Fibroblast of pulmonary artery (primary cell): ENCODE measurements at places on chromosomes 7 and 10.

GRCh38 chr7:129401228-129401966 is 32.8 kb upstream of the STRIP2 start:
- DNase-seq = peak; percentile 4

DNA sequence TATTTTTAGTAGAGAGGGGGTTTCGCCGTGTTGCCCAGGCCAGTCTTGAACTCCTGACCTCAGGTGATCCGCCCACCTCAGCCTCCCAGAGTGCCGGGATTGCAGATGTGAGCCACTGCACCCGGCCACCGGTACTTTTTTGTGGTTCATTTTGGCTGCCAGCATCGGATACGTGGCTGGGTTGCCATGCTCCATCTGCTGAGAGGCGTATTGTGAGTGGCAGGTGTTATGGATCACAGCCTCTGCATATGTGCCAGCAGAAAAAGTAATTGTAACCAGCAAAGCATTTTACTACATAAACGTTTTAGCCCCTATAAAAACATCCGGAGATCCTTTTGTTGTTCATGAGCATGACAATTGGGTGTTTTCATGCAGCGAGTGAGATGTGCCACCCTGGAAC is 7.1 kb downstream of the FOXK1 start:
- DNase-seq = no peak

GRCh38 chr7:128708235-128708634 is 30.9 kb upstream of the CALU start:
- no peak for DNase-seq

GRCh38 chr7:69787736-69788431 is 189.6 kb downstream of the AUTS2 start:
- no peak for DNase-seq

- no peak for DNase-seq
These were observed 33.2 kb upstream of the MKRN1 start for GRCh38 chr7:140512317-140513000.

DNA sequence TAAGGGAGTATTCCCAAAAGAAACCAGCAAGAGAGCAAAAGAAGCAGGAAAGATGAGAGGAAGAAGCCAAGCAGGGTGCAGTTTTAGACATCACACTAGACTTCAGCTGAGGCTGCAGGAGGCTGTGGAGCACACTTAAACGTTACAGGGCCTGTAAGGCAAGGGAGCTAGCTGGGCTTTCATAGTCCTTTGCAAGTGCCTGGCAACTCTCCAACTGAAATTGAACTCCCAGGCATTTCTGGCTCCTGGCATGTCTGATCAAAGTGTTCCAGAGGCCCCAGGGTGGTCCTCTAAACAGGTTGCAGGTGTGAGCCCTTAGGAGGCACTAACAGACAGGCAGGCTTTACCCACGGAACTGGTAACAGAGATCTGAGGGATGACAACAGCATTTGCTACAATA is 750.2 kb downstream of the XPNPEP1 start:
- DNase-seq = no peak

GRCh38 chr7:43888993-43889945 is 17.1 kb downstream of the URGCP start:
- DNase-seq = peak; percentile 37

- peak; percentile 2 for DNase-seq
These were observed 1157.6 kb upstream of the CELF2 start for GRCh38 chr10:9860045-9860444.

GRCh38 chr10:105075031-105075430 is 433.9 kb downstream of the SORCS3 start:
- DNase-seq = no peak

GRCh38 chr7:106057962-106058927 is 53.9 kb downstream of the SYPL1 start:
- DNase-seq = no peak

- no peak for DNase-seq
These were observed 451.1 kb downstream of the SH2D4B start for GRCh38 chr10:80988755-80989154.

- no peak for DNase-seq
These were observed 87.5 kb downstream of the CH25H start for GRCh38 chr10:89119651-89120050.

DNA sequence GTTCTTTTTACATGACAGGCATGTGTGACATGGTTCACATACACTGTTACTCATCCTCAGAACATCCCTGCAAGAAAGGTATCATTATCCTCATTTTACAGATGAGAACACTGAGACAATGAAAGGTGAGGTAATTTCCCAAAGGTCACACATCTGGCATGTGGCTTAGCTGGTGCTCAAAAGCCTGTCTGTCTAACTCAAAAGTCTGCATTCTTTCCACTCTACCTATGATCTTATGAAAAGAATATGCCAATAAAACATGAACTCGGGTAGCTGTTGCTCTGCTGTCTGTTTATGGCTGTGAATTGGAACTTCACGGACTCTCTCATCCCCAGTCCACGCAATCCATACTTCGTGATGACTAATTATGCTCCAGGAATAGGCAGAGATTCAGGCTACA is 79.0 kb upstream of the ODAD2 start:
- DNase-seq = no peak

DNA sequence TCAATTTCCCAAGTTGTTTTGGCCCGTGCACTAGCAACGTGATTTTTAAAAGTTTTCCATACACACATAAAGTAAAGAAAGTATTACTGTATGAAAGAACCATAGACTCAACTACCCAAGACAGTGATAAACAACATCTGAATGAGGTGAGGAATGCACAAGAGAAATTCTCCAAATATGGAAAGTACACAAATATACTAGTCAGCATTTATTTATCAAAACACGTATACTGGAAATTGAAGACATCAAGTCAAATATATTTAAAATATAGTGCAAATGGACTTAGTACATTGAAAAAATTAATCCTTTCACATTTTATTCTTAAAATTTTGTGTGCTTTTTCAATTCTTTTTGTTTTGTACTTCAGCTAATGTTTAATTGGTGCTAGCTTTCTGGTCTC is 143.6 kb downstream of the ARL4A start:
- DNase-seq = no peak

- DNase-seq = no peak
These were observed 106.3 kb downstream of the ATXN7L1 start for GRCh38 chr7:105769901-105770628.

GRCh38 chr10:49277973-49278372 is 21.0 kb upstream of the C10orf71 start:
- no peak for DNase-seq

DNA sequence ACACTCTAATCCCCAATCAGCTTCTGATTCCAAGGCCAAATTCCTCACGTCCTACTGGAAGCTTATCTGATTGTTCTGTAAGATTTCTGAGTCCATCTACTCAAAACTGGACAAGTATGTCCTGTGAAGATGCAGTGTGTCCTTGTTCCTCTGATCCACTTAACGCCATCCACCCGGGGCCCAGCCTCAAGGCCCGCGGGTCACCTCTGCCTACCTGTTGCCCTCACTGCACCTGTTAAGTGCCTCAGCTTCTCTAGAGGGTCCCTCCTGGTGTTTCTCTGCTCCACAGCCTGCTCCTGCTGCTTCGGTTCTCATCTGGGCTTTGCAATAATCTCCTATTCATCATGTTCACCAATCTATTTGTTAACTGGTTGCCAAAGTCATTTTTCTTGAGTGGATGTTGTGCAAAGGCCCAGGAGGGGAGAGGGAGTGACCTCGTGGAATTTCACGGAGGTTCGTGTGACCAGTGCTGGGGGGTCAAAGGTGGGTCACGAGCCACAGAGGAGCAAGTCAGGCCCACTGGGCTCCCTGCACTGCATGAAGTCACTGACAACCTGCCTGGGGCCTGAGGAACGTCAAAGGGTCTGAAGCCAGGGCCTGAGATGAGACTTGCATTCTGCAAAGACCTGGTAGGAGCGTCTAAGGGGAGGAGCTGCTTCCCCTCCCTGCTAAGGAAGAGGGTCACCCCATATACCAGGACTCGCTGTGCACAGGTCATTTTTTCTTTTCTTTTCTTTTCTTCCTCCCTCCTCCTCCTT is 338.1 kb downstream of the WDR37 start:
- no peak for DNase-seq

DNA sequence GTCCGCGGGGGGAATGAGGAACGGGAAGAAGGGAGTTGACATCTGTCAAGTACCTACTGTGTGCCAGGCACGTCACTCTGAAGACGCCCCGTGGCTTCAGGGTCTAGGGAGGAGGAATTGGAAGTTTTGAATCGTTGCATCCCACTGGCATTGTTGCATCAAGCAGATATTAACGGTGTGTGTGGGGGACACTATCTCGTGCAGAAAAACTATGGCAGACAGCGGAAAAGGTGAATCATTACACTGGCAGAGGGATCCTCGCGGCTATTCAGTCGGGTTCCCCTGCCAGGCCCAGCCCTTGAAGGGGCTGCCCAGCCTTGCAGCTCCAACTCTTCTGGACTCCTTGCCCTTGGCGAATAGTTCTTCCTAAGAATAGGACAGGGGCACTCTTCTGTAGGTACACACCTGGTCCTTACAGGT is 1.0 kb upstream of the KIAA1549 start:
- peak; percentile 21 for DNase-seq

DNA sequence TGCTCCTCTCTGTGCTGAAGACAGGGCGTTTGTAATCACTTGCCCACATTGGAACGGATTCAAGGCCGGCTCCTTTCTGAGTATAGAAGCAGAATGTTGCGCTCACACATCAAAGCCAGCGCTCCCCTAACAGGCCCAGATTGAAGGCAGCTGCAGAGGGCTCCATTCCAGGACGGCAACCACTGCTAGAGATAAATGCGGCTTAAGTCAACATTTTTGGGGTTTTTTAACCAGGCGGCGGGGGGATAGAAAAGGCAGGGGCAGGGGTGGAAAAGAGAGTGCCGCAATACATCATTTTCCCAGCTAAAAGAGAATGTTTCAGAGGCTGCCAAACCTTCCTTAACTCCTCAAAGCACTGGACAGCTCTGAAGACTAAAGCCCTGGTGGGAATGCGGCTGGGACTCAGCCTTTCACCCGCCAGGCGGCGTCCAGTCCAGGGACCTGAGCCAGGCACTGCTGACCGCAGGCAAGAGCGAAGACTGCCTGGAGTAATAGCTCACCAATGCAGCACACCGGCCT is 189.6 kb downstream of the TNS3 start:
- peak; percentile 88 for DNase-seq
